ENCODE measurements at places on chromosomes 2 and 18. TPM values are rescaled to one million over a fixed set of nuclear protein-coding genes. Genes with fewer than 3 reads are reported as not detected.

- DNase-seq: no peak
Observed at GRCh38 chr18:36099311-36099710, 29.8 kb downstream of the SLC39A6 start.

GRCh38 chr2:43331422-43331821 is 105.0 kb upstream of the ZFP36L2 start:
- no peak for DNase-seq

DNA sequence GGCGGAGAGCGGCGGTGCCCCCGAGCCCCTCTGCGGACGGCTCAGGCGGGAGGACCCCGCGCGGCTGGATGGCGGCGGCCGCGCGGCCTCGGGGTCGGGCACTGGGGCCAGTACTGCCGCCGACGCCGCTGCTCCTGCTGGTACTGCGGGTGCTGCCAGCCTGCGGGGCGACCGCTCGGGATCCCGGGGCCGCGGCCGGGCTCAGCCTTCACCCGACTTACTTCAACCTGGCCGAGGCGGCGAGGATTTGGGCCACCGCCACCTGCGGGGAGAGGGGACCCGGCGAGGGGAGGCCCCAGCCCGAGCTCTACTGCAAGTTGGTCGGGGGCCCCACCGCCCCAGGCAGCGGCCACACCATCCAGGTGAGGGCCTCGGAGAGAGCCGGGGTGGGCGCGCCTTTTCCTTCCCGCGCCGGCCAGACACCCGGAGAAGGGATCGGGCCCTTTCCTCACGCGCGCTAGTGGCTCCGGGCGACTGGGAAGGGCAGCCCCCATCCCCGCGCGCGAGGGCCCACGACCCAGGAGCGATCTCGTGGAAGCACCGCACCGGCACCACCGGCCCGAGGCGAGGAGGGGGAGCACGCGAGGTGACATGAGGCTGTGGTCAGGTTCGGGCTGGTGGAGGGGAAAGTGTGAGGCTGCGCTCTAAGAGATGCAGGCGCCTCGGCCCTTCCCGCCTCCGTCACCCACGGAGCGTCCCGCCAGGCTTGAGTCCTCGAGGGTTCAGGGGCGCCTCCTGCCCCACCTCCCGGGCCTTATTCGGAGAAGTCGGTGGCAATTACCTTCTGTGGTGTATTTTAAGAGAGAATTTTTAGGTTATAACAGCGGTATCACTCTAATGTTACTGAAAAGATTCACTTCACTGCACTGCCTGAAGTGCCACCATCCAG is 607 bp downstream of the LAMA3 start:
- no peak for DNase-seq

DNA sequence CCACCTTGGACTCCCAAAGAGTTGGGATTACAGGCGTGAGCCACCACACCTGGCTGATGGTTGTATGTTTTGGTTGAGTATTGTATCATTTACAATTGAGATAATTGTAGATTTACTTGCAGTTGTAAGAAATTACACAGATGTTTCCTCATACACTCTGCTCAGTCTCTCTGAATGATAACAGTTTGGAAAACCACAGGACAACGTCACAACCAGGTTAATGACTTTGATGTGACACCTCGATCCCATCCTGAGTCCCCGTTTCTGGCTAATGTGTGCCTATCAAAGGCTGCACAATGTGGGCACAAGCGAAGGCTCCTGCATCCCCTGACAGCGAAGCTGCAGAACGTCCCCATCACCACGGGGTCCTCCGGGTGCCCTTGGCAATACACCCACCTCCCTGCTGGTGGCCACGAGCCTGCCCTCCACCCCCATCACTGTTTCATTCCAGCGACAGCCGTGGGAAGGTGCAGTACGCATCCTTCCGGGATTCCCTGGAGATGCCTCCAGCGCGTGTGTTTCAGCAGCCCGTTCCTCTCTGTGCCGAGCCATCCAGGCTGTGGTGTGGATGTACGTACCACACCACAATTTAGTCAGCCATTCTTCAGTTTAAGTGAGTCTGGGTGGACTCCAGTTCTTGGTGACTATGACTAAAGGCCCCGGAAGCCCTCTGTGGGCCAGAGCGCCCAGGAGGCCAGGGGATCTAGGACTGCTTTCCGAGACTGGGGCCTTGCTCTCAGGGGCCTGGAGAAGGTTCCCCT is 4.3 kb upstream of the PDCD1 start:
- no peak for DNase-seq

- no peak for DNase-seq
Observed at GRCh38 chr2:145653553-145653952, 1133.6 kb upstream of the ZEB2 start.

GRCh38 chr2:107595285-107595684 is 231.4 kb upstream of the RGPD4 start:
- no peak for DNase-seq

- DNase-seq: no peak
Observed at GRCh38 chr2:20479835-20480234, 33.0 kb downstream of the RHOB start.

DNA sequence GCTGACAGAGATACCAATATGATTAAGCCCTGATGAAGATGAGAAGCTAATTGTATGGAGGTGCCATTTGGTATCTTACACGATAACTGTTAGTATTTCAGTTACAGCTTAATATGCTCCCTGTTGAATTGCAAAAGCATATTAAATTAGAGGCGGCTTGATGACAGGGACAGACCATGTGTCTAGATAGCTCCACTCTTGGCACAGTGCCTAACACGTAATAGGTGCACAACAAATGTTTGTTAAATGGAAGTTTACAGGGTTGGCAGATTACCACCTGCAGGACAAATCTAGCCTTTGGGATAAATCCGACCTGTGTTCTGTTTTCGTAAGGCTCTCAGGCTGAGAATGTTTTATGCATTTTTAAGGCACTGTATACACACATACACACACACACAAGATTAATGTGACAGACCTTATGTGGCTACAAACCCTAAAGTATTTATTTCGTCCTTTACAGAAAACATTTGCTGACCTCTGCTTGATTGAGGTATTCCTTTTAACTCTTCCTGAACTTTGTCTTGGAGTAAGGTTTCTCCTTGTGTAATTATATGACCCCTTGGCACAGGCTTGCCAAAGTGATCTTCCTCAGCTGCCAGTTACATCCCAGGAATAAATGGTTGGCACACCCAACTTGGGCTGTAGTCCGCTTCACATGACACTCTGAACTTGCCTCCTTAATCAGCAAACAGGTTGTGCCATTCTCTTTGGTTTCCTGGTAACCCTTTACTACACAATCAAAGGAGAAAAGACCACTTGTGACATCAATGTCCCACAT is 348.9 kb downstream of the HRH4 start:
- DNase-seq: no peak

DNA sequence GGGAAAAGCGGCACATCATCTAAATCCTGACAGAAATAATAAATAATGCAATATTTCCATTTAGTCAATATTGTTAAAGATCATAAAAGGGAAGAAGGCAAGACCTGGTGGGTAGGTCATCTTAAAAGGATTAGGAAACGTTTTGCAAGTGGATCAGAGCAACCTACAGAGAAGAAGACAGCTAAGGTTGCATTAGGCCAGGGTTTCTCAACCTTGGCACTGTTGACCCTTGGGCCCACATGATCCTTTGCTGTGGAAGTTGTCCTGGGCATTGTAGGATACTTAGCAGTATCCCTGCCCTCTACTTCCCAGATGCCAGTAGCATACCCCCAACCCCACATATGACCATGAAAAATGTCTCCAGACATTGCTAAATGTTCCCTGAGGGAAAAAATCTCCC is 55.0 kb downstream of the KLF7 start:
- no peak for DNase-seq

DNA sequence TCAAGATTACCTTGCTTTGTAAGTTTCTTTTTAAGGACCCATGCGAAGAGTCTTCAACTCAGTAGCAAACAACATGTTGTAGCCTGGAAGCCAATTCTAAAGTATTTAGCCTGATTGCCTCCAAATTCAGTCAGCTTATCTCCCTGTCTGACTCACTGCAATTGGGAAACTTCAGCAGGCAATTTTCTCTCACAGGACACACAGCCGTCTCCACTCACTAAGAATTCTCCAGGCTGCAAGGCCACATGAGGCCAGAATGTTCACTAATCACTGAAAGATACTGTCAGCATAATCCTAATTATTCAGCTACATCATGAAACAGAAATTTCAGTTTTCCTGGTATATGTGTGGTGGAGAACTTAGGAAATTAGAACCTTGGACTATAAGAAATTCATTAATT is 78.1 kb upstream of the PDE1A start:
- no peak for DNase-seq

GRCh38 chr2:72915907-72916742 is 1.2 kb upstream of the EMX1 start:
- DNase-seq: peak; percentile 25

GRCh38 chr2:184628051-184628450 is 29.7 kb downstream of the ZNF804A start:
- DNase-seq: no peak

GRCh38 chr2:52749764-52750163 is 1017.8 kb upstream of the CHAC2 start:
- DNase-seq: no peak

- no peak for DNase-seq
Observed at GRCh38 chr2:230944123-230944653, 19.1 kb upstream of the GPR55 start.

DNA sequence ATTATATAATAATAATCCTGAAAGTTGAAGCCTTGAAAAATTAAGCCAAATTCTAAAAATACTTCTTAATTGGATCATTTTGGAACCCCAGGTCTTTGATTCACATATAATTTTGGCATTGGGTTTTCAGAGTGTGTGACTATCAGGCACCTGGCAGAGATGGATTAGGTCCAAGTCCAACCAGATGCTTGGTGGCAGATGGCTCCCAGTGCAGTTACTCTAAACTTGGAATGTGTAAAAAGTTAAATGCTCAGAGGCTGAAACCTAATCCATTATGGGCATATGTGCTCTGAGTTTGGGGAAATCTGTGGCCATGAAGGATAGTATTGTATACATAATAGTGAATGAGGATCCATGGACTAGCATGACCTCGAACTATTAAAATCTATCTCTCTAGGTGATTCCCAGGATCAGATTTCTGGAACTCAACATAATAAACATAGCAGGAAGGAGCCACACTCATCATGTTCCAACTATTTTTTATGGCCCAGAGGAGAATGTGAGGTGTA is 333.0 kb downstream of the RPRM start:
- DNase-seq: peak; percentile 89

DNA sequence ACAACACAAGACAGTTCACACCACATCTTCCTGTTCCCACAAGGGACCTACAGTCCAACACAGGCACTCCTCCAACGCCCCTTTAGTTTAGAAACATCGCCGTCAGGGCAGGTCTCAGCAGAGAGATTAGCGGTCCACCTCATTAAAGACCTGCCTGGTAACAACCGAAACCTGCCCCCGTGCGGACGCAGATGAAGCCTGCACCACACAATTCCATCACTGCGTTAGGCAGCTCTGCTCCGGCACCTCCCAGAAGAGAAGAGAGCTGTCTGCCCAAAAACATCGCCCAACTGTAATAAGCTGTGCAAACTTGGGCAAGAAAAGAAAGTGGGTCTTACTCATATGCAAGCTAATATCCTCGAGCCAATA is 32.7 kb downstream of the ZNF516 start:
- DNase-seq: no peak

GRCh38 chr2:163155279-163155883 is 316.8 kb upstream of the KCNH7 start:
- DNase-seq: peak; percentile 80

GRCh38 chr2:30147715-30148610 is 1.2 kb downstream of the YPEL5 start:
- DNase-seq: peak; percentile 94

DNA sequence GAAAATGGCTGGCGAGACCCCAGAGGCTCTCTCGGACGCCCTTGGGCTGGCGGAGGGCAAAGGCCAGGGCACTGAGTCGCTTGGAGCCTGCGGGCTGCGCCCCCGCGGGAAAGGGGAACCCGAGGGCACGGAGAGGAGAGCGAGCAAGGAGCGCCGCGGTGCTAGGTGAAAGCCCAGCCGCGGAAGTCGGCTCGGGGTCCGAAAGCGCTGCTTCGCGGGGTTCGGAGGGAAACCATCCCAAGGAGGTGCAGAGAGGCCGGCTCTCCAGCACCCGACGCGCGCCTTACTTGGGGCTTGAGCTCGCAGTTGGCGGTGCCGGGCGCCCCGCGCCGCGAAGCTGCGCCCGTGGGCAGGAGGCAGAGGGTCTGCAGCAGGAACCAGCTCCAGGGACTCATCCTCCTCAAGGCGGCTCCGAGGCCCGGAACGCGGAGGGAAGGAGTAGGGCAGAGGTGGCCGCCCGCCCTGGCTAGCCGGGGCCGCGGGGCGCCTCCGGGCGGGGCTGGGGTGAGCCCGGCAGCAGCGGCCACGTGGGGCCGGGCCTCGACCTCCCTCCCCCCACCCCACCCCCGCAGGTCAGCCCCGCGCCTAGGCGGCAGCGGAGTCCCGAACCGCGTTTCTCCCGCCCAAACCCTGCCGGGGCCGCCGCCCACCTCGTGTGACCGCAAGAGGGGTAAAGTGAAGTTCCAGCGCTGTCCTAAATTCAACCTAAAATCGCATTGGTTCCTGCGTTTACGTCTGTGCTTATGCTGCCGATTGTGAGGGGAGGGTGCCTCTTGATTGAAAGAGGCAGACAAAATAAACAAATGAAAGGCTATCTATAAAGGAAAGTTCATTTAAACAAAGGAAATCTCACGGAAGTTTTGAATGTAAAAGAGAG is at the start of gene TRABD2A:
Gene TRABD2A (minus strand): TSS at position 440 of the 877 bp plus-strand sequence. CDS start 45 bp downstream, at position 395.
- no peak for DNase-seq

GRCh38 chr2:232348936-232349335 is 29.6 kb upstream of the ALPP start:
- DNase-seq: no peak

DNA sequence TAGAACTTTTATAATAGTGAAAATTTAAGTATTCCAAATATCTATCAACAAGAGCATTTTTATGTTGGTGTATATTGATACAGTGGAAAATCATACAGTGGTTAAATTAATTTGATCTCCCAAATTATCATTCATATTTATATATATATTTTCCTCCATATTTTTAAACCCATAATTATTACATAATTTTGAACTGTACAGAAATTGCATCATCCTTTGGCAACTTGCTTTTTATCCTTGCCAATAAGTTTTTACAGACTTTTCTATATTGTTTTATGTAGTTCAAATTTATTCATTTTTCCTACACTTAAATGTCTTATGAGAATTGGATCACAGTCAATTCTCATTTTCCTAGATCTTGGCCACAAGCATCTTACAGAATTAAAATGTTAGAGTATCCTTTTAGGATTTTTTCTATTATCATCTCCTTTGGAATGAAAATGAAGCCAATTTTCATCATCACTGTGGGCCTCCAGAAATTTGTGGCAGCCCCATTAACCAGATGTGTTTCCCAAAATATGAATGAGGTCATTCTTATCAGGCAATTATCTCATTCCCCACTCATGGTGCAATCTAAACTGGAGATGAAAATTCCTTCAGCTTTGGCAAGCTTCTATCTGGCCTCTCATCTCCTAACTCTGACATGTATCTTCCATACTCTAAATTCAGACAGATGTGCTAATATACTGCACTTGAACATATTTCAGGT is 94.2 kb upstream of the DLGAP1 start:
- DNase-seq: no peak

- peak; percentile 22 for DNase-seq
Observed at GRCh38 chr18:49250816-49251388, 209.5 kb downstream of the DYM start.

- no peak for DNase-seq
Observed at GRCh38 chr2:157256626-157257025, 879 bp upstream of the GALNT5 start.

The FSHR gene
- total RNA-seq: not detected

The VIL1 gene
- 0.11 TPM for total RNA-seq

The TMEFF2 gene
- 46.7 TPM for total RNA-seq

The ITGB1BP1 gene
- total RNA-seq: 56.0 TPM

The ERFE gene
- 1.8 TPM for total RNA-seq

The SAG gene
- 0.69 TPM for total RNA-seq

The C2orf76 gene
- total RNA-seq: 29.5 TPM

The SLC38A11 gene
- 3.1 TPM for total RNA-seq

The NUP35 gene
- total RNA-seq: 37.4 TPM

The SEMA4C gene
- 42.9 TPM for total RNA-seq

All from spinal cord (tissue), 10 donors.